ENCODE measurements at places on chromosomes 6 and 20.

DNA sequence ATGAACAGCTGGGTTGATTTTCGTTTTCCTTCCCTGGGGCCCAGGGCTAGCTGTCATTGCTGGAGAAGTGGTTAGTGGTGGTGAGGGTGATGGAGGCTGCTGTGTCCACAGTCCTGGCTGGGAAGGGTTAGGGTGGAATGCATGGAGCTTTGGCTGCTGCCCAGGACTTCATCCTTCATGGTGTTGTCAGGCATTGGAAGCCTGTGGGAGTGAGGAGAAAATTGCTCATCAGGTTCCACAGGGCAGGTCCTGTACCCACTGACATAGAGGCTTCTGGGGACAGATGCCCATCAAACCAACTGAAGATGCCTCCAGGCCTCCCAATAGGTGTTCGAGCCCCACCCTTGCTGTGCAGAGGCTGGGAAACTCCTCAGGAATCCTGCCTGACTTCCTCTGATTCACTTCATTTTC, 262.4 kb upstream of the SUPT3H start:
- H3K4me1 ChIP-seq = no peaks in the 10 kb centered on the region
- no peak overlapping the region for H3K4me3 ChIP-seq
- no peaks in the 10 kb centered on the region for H3K36me3 ChIP-seq
- no peaks in the 10 kb centered on the region for H3K27me3 ChIP-seq
- no peak for DNase-seq
- H3K27ac ChIP-seq = no peak overlapping the region

DNA sequence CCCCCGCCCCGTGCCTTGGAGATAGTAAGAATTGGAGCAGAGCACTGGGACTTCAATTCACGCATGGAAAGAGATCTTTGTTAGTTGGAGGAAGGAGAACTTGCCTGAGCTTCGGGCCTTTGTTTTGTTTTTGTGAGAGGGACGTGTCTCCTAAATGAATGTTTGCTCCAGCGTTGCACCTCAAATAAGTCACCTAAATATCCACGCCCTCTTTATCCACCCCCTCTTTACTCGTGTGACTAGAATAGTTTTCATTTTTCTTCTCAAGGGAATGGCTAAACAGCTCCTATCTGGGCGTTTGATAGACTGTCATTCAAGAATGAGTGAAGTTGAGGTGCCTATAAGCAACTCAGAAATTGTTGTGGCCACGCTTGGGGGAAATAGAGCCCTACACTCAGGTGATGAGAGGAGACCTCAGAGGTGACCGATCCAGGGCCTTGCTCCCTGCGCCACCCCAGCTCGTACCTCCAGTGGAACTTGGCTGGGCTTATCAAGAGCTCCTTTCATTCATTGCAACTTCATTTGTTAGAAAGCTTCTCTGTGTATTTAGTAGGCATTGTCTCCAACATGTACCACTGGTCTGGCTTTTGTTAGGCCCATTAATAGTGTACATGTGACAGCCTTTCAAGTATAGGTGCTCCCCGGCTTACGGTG, 861 bp downstream of the PCMTD2 start:
- peak overlapping the region; percentile 97 for H3K27ac ChIP-seq
- H3K27me3 ChIP-seq = peaks cover 15% of the 10 kb centered on the region

- no peak overlapping the region for H3K4me3 ChIP-seq
- H3K36me3 ChIP-seq = peaks cover 22% of the 10 kb centered on the region
- H3K4me1 ChIP-seq = no peaks in the 10 kb centered on the region
- no peaks in the 10 kb centered on the region for H3K27me3 ChIP-seq
Observed at GRCh38 chr6:80133020-80133419, 26.5 kb downstream of the BCKDHB start.

DNA sequence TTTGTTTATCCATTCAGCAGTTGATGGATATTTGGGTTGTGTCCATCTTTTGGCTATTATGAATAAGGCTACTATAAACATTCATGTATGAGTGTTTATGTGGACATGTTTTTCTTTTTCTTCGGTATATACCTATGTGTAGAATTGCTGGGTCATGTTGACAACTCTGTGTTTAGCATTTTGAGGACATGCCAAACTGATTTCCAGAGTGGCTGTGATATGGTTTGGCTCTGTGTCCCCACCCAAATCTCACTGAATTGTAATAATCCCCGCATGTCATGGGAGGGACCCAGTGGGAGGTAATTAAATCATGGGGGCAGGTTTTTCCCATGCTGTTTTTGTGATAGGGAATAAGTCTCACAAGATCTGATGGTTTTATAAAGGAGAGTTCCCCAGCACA, 439.7 kb downstream of the UTRN start:
- no peak overlapping the region for H3K4me3 ChIP-seq
- H3K27ac ChIP-seq = no peak overlapping the region
- no peaks in the 10 kb centered on the region for H3K27me3 ChIP-seq
- peaks cover 2% of the 10 kb centered on the region for H3K36me3 ChIP-seq
- no peak for DNase-seq

DNA sequence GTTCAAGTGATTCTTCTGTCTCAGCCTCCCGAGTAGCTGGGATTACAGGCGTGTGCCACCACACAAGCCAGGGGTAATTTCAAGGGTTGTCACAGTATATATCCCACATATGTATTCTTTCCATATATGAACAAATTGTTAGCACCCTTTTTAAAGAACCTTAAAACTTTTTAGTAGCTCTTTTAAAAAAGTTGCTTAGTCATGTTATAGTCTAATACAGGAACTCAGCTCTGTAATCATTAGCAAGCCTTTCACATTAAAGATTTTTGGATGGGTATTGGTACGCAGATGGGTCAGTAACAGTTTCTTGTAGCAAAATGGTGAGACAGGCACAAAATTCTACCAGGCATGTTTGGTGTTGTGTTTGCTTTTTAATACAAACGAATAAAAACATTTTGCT, 10.9 kb downstream of the AMD1 start:
- no peaks in the 10 kb centered on the region for H3K27me3 ChIP-seq
- peaks cover 14% of the 10 kb centered on the region for H3K36me3 ChIP-seq
- no peak overlapping the region for H3K27ac ChIP-seq
- DNase-seq = no peak
- no peak overlapping the region for H3K4me3 ChIP-seq
- H3K4me1 ChIP-seq = peaks cover 23% of the 10 kb centered on the region

DNA sequence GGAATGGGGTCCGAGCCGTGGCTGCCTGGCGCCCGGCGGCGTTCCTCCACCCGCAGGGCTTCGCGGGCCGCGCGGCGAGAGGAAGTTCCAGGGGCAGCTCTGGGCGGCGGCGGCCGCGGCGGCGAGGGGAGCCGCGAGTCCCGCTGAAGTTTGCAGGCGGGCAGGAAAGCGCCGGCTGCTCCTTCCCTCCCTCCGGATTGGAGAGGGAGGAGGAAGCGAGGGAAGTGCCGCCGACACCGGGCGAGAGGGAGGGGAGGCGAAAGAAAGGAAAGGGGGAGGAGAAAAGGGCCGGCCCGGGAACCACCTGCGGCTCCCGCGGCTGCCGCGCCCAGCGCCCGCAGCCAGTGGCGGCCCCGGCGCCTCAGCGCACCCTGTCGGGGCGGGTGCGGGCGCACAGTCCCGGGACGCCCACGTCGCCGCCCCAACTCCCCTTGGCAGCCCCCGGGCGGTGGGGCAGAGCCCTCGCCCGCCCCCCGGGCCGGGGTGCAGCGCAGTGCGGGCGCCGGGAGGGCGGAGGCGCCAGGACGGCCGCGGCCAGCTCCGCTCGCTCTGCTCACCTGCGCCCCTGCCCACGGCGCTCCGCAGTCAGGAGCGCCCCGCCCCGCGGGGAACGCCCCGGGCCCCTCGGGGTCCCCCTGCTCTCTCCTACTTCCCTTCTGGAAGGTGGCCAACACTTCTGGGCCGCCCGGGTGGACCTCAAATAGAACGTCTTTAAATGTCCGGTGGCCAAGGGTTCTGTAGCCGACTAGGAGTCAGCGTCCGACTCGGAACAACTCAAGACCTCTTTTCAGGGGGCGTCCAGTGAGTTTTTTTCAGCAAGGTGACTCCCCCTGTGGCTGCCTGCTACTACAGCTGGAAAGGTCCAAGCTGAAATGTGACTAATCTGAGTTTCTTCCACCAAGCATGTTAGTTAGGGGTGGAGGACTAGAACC, 80.3 kb upstream of the CCDC28A start:
- DNase-seq = peak; percentile 49
- H3K4me1 ChIP-seq = peaks cover 13% of the 10 kb centered on the region
- H3K27me3 ChIP-seq = peaks cover 27% of the 10 kb centered on the region

- no peak overlapping the region for H3K27ac ChIP-seq
- no peaks in the 10 kb centered on the region for H3K36me3 ChIP-seq
- H3K4me3 ChIP-seq = no peak overlapping the region
- DNase-seq = no peak
- peaks cover 22% of the 10 kb centered on the region for H3K4me1 ChIP-seq
Observed at GRCh38 chr6:107156617-107157016, 41.3 kb upstream of the BEND3 start.

DNA sequence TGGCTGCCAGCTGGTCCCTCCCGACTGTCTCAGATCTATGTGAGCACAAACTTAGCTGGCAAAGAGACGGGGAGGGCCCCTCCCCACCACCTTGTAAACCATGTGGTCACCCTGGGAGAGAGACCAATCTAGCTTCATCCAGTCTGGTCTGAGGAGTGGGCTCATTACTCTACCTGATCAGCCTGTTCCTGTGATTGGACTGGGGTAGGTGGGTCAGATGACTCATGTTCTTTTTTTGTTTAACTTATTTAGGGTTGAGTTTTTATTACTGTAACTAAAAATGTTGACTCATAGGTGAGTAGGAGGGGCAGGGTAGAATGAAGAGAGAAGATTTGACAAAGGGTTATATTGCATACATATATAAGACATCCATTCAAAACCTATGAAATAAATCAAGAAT, 4.7 kb downstream of the GSTA4 start:
- peaks cover 34% of the 10 kb centered on the region for H3K36me3 ChIP-seq
- peaks cover 9% of the 10 kb centered on the region for H3K27me3 ChIP-seq
- DNase-seq = no peak
- peak overlapping the region; percentile 56 for H3K4me3 ChIP-seq

GRCh38 chr6:150857945-150858308, 7.6 kb upstream of the MTHFD1L start:
- peaks cover 7% of the 10 kb centered on the region for H3K4me1 ChIP-seq
- H3K27ac ChIP-seq = no peak overlapping the region

DNA sequence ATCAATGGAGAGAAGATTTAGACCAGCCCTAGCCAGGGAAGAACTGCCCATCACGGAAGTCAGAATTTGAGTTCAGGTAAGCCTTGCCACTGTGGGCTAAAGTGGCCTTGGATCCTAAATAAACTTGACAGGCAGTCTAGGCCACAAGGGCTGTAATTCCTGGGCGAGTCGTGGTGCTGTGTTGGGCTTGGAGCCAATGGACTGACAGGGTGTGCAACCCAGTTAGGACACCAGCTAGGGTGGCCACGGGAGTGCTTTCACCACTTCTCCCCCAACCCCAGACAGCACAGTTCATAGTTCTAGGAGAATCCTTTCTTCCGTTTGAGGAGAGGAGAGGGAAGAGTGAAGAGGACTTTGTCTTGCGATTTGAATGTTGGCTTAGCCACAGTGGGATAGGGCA, 422.4 kb downstream of the DOK5 start:
- H3K27me3 ChIP-seq = no peaks in the 10 kb centered on the region
- no peak overlapping the region for H3K27ac ChIP-seq
- H3K4me1 ChIP-seq = no peaks in the 10 kb centered on the region
- DNase-seq = no peak

DNA sequence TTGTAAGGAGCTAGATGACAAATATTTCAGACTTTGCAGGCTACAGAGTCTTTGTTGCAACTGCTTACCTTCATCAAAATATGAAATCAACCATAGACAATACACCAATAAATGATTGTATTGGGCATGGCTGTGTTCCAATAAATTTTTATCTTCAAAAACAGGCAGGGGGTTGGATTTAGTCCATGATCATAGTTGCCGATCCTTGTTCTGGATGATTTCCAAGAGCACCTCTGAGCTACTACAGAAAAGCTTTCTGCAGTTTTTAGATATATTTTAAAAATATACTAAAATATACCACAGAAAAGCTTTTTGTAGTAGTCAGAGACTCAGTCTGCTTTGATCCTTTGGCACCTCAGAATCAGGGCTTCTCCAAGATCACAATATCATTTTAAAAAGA, 145.0 kb downstream of the HTR1B start:
- no peaks in the 10 kb centered on the region for H3K27me3 ChIP-seq
- H3K36me3 ChIP-seq = no peaks in the 10 kb centered on the region
- no peaks in the 10 kb centered on the region for H3K4me1 ChIP-seq
- H3K27ac ChIP-seq = no peak overlapping the region
- no peak for DNase-seq

- peaks cover 9% of the 10 kb centered on the region for H3K36me3 ChIP-seq
- no peak overlapping the region for H3K4me3 ChIP-seq
- H3K27ac ChIP-seq = no peak overlapping the region
- no peak for DNase-seq
- peaks cover 9% of the 10 kb centered on the region for H3K4me1 ChIP-seq
Observed at GRCh38 chr6:141488488-141488887, 644.2 kb upstream of the GJE1 start.

- H3K36me3 ChIP-seq = peaks cover 7% of the 10 kb centered on the region
- peaks cover 4% of the 10 kb centered on the region for H3K4me1 ChIP-seq
- DNase-seq = no peak
- peaks cover 4% of the 10 kb centered on the region for H3K27me3 ChIP-seq
- no peak overlapping the region for H3K4me3 ChIP-seq
Observed at GRCh38 chr20:63747622-63748069, 8.1 kb downstream of the SLC2A4RG start.

DNA sequence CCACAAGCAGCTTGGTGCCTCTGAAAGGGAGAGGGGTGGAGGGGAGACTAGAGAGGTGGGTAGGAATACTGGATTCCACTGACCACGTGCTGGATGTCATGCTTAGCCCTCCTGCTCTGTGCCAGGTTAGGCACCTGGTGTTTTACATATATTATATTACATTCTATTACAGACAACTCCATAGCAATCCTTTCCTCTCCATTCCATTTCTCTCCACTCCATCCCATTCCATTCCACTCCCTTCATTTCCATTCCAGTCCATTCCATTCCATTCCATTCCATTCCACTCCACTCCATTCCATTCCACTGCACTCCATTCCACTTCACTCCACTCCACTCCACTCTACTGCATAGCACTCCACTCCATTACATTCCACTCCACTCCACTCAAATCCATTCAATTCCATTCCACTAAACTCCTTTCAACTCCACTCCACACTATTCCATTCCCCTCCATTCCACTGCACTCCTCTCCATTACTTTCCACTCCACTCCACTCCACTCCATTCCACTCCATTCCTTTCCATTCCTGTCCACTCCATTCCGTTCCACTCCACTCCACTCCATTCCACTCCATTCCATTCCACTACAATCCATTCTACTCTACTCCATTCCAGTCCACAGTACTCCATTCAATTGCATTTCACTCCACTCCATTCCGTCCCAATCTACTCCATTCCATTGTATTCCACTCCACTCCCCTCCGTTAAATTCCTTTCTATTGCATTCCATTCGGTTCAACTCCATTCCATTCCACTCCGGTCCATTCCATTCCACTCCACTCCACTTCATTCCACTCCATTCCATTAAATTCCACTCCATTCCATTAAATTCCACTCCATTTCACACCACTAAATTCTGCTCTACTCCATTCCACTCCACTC, 27.2 kb upstream of the DEFB125 start:
- no peak overlapping the region for H3K27ac ChIP-seq
- no peaks in the 10 kb centered on the region for H3K36me3 ChIP-seq
- no peaks in the 10 kb centered on the region for H3K4me1 ChIP-seq
- DNase-seq = no peak
- H3K4me3 ChIP-seq = no peak overlapping the region
- H3K27me3 ChIP-seq = no peaks in the 10 kb centered on the region

- DNase-seq = no peak
- no peaks in the 10 kb centered on the region for H3K27me3 ChIP-seq
- H3K4me1 ChIP-seq = no peaks in the 10 kb centered on the region
- no peak overlapping the region for H3K27ac ChIP-seq
Observed at GRCh38 chr6:74597840-74598239, 608.0 kb downstream of the COL12A1 start.

GRCh38 chr20:48574383-48574782, 253.4 kb downstream of the PREX1 start:
- peak overlapping the region; percentile 6 for H3K27ac ChIP-seq
- H3K36me3 ChIP-seq = no peaks in the 10 kb centered on the region
- H3K4me3 ChIP-seq = no peak overlapping the region
- no peaks in the 10 kb centered on the region for H3K4me1 ChIP-seq
